ENCODE measurements at places on chromosomes 16 and 17.

- no peak for DNase-seq
These were observed 112.7 kb downstream of the ARHGAP44 start for GRCh38 chr17:12902046-12902445.

DNA sequence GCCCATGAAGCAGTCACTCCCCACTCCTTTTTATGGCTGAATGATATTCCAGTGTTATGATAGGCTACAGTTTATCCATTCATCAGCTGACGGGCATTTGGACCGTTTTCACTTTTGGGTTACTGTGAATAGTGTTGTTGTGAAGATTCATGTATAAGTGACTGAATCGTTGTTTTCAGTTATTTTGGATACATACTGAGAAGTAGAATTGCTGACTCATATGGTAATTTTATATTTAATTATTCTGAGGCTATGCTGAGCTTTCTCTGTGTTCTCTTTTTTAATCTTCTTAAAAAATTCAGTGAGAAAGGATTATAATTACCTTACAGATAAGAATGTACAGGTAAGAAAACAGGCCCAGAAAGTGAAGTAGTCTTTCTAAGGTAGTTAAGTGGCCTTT lies 117.9 kb upstream of the MPHOSPH6 start:
- DNase-seq: no peak

DNA sequence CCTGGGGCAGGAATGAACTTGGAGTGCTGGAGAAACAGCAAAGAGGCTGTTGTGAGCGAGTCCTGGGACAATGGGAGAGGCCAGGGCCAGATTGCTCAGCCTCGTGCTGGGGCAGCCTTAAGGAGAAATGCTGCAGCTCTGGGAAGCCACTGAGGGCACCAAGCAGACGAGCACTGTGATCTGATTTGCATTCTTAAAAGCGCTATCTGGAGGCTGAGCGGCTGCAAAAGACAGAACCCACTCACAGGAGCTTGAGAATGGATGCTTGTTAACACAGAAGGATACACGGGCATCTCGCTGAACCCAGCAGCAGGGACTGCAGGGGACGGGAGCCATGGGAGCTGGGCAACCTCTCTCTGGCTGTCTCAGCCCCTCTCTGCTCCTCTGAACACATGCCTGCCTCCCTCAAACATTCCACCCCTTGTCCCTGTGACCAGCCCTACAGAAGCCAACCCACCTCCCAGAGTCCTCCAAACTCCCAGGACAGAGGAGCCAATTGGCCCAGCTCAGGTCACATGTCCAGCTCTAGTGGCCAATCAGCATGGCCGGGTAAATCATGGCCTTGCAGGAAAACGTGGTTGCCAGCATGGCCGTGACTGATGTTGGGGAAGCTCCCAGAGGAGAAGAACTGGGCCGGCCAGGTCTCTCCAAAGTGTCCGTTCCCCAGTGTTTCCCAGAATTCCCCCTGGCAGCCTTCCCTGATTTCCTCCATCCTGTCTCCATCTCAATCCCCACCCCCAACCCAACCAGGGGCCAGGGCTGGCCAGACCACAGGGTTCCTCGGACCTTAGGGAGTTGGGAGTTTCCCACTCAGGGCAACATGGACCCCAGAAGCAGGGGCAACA lies 60.3 kb downstream of the GSG1L start:
- no peak for DNase-seq

DNA sequence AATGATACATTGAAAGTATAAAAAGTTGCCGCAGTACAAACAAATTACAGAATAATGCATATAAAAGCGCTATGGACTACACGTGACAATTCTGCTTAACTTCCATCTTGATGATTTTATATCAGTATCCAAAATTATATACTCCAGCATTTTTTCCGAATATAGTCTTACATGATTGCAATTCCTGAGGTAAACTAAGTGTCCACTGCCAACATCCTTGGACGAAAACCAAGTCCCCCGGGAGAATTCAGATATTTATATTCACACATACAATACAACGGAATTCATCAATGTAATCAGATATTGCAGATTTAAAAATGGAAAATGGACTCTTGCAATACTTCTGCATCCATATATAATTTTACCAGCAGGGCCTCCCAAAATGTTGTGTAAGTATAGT lies 8.9 kb upstream of the MYH11 start:
- no peak for DNase-seq

DNA sequence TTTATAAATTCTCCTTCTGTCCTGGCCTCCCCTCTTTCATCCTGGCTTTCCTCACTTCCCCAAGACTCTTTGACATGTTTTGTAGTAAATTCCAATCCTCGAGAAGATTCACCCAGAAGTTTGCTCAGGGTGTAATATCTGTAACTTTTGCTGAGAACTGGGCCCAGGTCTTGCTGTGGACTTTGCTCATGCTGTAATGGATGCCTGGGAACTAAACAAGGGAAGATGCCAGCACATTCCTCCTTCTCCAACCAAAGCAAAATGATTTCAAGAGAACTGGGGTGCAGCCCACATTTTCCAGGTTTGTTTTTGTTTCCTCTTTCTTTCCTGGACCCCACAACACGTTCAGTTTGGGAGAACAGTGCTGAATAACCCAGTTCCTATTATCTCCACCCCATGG lies 6.6 kb upstream of the SALL1 start:
- DNase-seq: no peak

DNA sequence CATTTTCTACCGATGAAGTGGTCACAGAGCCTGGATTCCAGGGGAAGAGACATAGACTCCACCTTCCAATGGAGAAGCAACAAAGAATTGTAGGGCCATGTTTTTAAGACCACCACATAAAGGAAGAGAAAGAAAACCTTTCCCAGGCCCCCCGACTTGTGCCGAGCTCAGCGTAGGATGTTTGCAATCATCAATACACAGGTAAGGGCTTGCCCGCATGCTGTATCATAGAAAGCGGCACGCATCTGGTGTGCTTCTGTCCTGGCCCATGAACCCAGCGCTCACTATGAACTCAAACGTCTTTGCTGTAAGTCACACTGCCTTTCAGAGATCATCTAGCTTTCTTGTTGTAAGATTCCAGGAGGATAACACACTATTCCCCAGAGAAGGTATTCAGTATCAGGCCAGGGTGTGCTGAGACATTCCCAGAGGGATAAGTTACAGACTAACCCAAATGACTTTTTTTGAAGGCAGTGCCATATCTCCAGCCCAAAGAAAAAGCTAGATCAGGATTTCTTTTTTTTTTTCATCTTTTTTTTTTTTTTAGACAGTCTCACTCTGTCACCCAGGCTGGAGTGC lies 79.5 kb upstream of the RPL38 start:
- DNase-seq: no peak

- peak; percentile 15 for DNase-seq
These were observed 7.8 kb upstream of the CCL15 start for GRCh38 chr17:36008998-36009665.

GRCh38 chr16:64626776-64627175 lies 495.1 kb downstream of the CDH11 start:
- no peak for DNase-seq

GRCh38 chr17:73703192-73703591 lies 58.9 kb upstream of the SDK2 start:
- no peak for DNase-seq

DNA sequence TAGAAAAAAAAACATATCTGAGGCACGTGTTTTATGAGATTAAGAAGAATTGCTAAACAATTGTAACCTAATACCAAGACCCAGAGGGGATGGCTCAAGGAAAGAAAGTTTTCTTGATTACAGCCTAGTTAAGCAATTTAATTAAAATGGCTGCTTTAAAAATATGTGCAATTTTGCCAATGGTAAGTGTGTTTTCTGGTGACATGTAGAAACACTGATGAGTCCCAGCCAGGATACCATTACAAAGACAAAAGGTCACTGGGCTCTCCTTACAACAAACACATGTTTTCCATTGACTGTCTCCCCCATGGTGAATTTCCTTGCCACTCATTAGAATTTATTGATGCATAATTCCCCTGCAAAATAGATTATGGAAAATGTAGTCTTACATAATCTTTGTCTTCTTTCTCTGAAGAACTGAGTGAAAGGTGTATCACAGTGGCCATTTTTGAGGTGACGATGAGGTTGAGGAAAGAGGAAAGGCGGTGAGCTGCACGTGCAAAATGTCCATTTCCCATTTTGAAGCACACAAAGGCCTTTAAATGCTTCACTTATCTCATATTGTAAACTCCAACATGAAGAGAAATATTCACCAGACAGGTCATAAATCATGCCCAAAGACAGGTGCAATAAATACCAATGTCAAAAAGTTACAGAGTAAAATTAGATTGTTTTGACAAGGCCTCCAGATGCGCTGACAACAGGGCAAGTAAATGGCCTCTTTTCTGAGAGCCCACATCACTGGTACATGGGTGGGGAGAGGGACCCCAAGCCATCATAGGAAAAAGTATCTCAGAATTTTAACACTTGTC lies 696.9 kb downstream of the KCNJ2 start:
- no peak for DNase-seq

GRCh38 chr16:85697431-85697830 lies 8.7 kb upstream of the GINS2 start:
- no peak for DNase-seq

DNA sequence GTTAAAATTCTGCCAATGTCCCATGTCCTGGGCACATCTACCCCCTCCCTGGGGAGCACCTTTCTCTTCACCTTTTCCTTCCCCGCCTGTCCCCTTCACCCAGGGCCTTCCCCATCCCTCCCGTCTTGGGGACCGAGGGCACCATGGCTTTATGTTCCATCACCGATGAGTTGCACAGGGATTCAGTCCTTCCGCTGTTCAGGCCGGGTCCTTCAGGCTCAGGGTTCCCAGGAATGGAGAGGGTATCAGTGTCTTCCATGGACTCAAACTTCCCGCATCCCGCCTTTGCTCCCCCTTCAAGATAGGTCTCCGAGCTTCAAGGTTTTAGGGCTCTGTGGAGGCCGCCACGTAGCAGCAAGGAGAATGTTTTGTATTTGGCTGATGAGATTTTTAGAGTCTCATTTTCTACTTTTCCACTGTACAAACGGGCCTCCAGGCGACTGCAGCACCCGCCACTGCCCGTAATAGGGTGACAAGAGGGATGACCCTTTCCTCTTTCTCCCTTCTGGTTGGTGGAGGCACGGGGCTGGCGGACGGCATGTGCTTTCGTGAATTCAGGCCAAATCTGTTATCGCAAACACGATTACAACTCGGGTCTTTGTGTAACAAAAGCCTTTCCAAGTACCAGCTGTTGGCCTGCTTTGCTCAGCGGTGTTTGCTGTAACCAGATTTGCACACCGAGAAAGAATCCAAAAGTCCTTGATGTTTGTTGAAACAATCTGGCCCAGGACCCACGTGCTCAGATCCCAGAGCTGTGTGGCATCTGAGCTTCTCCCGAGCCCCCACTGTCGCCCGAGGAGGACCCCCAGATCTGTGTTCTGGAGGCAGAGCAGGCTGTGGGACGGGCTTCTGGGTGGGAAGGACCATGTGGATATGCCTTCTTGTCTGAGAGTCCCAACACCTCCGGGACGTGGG lies 236.3 kb downstream of the SEC14L1 start:
- DNase-seq: no peak

GRCh38 chr16:11869353-11870228 lies 18.2 kb upstream of the RSL1D1 start:
- no peak for DNase-seq

DNA sequence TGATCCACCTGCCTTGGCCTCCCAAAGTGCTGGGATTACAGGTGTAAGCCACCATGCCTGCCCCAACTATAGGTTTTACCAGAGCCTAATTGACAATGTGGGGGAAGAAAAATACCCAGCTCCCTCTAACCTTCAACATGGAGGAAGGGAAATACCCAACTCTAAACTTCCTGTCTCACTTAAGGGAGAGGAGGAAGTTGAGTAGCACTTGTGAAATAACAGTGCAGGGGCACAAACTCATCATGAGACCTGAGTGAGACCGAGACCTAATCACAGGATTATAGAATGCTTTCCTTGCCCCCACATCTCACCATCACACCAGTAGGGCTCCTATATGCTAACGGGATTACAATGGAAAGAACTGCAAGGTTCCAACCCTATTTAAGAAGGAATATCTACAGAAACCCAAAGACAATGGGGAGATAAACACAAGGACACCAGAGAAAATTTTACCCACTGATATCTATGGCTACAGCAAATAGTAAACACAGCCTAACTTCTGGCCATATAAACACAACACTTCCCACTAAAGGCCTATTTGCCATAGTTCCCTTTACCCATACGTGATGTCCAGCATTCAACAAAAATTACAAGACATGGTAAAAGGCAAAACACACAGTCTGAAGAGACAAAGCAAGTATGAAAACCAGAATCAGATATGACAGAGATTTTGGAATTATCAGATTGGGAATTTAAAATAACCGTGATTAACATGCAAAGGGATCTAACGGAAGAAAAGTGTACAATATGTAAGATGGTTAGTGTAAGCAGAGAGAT lies 26.9 kb downstream of the OR3A1 start:
- DNase-seq: no peak

DNA sequence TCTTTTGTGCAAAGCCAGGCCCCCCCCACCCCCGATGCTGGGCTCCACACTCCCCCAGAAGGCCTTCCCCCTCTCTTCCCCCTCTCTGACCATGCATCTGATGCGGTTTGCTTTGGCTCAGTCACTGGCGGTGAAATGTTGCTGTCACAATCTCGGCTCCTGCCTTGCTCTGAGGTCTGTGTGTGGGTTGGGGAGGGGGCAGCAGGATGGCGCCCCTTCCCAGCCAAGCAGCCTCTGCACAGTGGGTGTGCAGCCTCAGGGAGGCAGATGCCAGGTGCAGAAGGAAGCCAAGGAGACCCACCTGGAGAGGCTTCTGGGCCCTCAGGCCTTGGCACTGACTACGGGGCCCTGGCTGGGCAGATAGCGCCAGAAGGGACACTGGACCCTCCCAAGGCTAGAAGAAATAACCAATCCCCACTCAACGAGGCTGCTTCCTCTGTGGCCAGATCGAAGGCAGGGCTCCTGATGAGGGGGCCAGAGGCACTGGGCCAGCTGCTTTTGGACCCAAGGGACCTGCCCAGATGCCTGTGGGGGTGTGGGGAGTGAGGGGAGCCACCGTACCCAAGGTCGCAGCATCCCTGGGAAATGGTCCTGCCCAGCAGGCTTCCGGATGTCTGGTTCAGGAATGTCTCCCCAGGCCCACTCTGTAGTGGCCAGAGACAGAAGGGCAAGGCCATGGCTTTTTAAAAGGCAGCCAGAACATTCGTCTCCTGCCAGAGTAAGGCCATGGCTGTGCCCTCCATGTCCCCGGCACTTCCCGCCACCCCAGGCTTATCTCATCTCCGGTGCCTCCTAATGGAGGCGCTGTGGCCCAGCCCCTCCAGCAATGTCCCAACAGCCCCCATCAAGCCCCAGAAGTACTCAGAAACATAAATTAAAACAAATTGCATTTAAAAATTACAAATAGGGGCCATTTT lies 43.4 kb upstream of the SLC38A10 start:
- no peak for DNase-seq

GRCh38 chr17:50634915-50635731 lies 442 bp downstream of the ABCC3 start:
- DNase-seq: no peak
